Naive thymus-derived CD4-positive, alpha-beta T cell (primary cell): ENCODE measurements at places on chromosomes 7 and 10. TPM values are rescaled to one million over a fixed set of nuclear protein-coding genes. Genes with fewer than 3 reads are reported as not detected.

ZNF789 gene
- total RNA-seq, result 27.5 and 27.9 TPM in 2 replicates

CYP3A7 gene
- total RNA-seq, result not detected

OR2A5 gene
- total RNA-seq, result not detected

PIK3CG gene
- total RNA-seq, result 29.7 TPM

NYAP1 gene
- 0.46 TPM for total RNA-seq

CPXM2 gene
- total RNA-seq, result not detected in 2 replicates

CDC14C gene
- total RNA-seq, result not detected

PRKCQ gene
- 45.9 TPM for total RNA-seq

MMP21 gene
- 0.40 TPM for total RNA-seq

ACADSB gene
- total RNA-seq, result 44.7 TPM

TSPAN12 gene
- total RNA-seq, result not detected

SPDYE3 gene
- not detected for total RNA-seq

ZNF467 gene
- 4.0 TPM for total RNA-seq

LIPM gene
- not detected in 2 replicates for total RNA-seq

HOXA9 gene
- total RNA-seq, result not detected in 2 replicates

SPDYE1 gene
- total RNA-seq, result not detected

TRIM74 gene
- total RNA-seq, result 9.4 TPM

IFIT2 gene
- 8.8 TPM for total RNA-seq

KCNIP2 gene
- 6.3 and 6.8 TPM in 2 replicates for total RNA-seq

GPR22 gene
- total RNA-seq, result not detected in 2 replicates

FAM25A gene
- total RNA-seq, result not detected

VIPR2 gene
- 0.98 TPM for total RNA-seq

GRM8 gene
- total RNA-seq, result not detected

PSMG3 gene
- total RNA-seq, result 23.2 TPM

TBC1D12 gene
- total RNA-seq, result 3.6 TPM

ZPBP gene
- not detected for total RNA-seq

RAPGEF5 gene
- total RNA-seq, result not detected

ZC3HAV1L gene
- total RNA-seq, result 0.35 TPM

GBX1 gene
- not detected for total RNA-seq

SCIN gene
- total RNA-seq, result 0.39 TPM

SPDYE2B gene
- not detected for total RNA-seq

AFAP1L2 gene
- total RNA-seq, result 0.56 TPM

POLR2J3 gene
- 142 TPM for total RNA-seq

PNLIPRP2 gene
- total RNA-seq, result not detected in 2 replicates

INPP5A gene
- 13.1 and 15.5 TPM in 2 replicates for total RNA-seq

HOXA11 gene
- not detected in 2 replicates for total RNA-seq

ZNHIT1 gene
- total RNA-seq, result 42.7 TPM

INSYN2A gene
- not detected for total RNA-seq

PHKG1 gene
- total RNA-seq, result 2.5 and 2.6 TPM in 2 replicates

ZNF727 gene
- total RNA-seq, result 0.12 TPM in 1 of 2 replicates, not detected in the other

DTX2 gene
- total RNA-seq, result 31.0 TPM

NUTM2B gene
- total RNA-seq, result 2.0 TPM

TMEM236 gene
- not detected for total RNA-seq

PDK4 gene
- total RNA-seq, result not detected

TDRD1 gene
- not detected for total RNA-seq

CDK5 gene
- 4.2 TPM for total RNA-seq

MMD2 gene
- total RNA-seq, result not detected

CUX1 gene
- total RNA-seq, result 52.6 TPM

EN2 gene
- total RNA-seq, result not detected in 2 replicates

HOXA7 gene
- total RNA-seq, result not detected

GIMAP1 gene
- 124 TPM for total RNA-seq

NRG3 gene
- not detected for total RNA-seq

ZNF488 gene
- total RNA-seq, result not detected

PPP1R17 gene
- total RNA-seq, result 1.4 TPM

DRGX gene
- not detected for total RNA-seq
